ENCODE measurements at places on chromosomes 2 and 18.
A peak's percentile ranks its signal among the peaks of the same experiment; 100 is the strongest.

- no peak for DNase-seq
Observed at GRCh38 chr2:234826681-234827080, 125.1 kb upstream of the SH3BP4 start.

DNA sequence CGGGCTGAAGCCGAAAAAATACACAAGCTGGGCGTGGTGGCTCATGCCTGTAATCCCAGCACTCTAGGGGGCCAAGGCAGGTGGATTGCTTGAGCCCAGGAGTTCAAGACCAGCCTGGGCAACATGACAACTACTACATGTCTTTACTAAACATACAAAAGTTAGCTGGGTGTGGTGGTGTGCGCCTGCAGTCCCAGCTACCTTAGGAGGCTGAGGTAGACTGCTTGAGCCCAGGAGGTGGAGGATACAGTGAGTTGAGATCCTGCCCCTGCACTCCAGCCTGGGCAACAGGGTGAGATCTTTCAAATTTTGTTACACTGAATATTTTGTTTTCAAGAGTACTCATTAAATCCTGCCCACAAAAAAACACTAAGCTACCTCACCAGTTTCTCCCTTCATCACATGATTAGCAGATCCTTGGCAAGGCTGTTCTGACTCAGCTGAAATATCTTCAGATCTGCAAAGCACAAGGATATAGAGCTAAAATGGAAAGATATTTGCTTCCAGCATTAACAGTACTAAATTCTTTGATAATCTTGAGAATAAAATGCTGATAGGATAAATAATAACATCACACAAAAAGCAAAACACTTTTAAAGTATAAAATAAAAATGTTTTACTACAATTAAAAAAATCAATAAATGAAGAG lies 28.2 kb upstream of the MCM6 start:
- DNase-seq = no peak

DNA sequence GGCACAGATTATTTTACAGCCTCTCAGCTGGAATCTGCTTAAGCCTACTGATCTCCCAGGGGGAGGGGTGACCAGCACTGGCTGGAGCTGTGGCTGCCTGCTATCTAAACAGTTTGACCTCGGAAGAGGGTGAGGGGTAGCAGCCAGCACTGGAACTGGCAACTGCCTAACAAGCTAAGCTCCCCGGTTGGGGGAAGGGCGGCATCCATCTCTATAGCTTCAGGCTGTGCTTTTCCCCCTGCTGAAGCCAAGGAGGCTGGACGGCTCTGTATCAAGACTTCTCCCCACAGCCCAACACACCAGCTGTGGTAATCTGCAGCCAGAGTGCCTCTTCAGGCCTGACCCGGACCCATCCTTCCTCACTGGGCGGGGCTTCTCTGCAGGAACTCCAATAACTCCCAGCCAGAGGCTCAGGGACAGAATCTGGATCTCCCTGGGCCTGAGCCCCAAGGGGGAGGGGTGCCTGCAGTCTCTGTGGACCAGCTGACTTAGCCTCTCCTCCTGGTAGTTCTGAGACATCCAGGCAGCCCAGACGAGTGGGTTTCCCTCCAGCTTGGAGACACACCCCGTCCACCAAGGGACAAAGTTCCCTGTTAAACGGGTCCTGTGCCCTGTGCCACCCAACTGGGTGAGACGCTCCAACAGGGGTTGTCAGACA lies 560.2 kb downstream of the LRP1B start:
- peak; percentile 14 for DNase-seq

DNA sequence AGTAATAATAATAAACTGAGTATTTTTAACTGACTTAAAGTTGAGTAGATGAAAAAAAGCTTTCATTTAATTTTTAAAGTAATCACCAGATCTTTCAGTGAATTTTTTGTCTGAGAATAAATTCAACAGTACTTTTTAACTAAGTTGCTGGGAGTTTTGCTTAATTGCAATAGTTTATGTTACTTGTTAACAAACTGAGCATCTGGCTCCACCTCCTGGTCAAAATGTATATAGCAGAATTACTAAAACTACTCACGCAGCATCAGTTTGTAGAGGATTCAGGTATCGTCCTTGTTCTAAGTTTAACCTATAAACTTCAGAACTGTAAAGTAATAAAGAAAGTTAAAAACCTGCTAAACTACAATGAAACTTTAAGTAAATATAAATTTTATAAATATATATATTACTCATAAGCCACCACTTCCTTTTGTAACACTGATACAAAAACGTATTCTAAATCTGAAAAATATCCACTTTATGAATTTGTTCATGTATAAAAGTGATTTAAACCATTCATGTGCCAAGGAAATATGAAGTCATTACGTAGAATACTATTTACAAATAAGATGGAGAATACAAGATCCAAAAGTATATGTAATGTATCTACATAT lies 21.3 kb downstream of the NOL10 start:
- DNase-seq = peak; percentile 47

- DNase-seq = peak; percentile 56
Observed at GRCh38 chr2:69012310-69013141, 453 bp upstream of the ANTXR1 start.

GRCh38 chr2:72144632-72145288 lies 2.9 kb downstream of the CYP26B1 start:
- no peak for DNase-seq

Measured in BE2C (cell line).